CD8-positive, alpha-beta T cell (primary cell): ENCODE measurements at places on chromosomes 16 and 17.

- DNase-seq: no peak
Measured at GRCh38 chr16:11510178-11510973, 76.3 kb downstream of the LITAF start.

DNA sequence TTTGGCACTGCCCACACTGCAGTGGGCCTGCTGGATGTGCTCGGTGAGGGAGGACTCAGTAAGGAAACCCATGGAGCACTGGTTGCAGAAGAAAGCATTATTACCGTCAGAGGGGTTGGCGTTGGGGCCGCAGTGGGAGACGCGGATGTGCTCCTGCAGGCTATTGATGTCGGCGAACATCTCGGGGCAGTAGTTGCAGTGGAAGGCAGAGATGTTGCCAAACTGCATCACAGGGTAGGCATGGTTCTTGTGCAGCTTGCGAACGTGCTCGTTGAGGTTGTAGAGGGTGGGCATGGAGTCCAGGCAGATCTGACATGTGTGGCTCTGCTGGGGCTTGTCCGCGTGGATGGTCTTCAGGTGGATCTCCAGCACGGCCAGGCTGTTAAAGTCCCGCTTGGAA is 218.4 kb downstream of the ZNF423 start:
- no peak for DNase-seq

GRCh38 chr16:18983565-18984434 is at the start of gene TMC7:
Gene TMC7, plus strand, starts transcription at chr16:18983934. Its CDS starts 130 bp downstream, at chr16:18984064.
- no peak for DNase-seq

DNA sequence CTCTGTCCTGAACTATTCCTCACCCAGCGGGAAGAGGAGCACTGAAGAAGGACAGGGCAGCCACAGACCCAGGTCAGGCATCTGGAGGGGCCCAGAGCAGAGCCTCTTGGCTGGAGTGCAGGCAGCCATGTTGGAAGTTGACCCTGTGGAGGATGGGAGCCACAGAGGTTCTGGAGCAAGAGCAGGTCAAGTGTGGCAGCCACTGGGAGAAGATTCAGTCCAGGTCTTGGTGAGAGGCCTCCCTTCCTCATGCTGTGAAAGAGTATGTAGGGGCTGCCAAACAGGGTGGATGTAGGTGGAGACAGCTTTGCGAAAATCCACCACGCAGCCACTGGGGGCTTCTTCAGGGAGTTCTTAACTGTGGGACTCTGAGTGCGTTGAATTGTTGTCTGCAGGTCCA is 590 bp upstream of the CD79B start:
- DNase-seq: no peak

GRCh38 chr16:1751946-1752345 is 19.4 kb downstream of the NME3 start:
- no peak for DNase-seq

DNA sequence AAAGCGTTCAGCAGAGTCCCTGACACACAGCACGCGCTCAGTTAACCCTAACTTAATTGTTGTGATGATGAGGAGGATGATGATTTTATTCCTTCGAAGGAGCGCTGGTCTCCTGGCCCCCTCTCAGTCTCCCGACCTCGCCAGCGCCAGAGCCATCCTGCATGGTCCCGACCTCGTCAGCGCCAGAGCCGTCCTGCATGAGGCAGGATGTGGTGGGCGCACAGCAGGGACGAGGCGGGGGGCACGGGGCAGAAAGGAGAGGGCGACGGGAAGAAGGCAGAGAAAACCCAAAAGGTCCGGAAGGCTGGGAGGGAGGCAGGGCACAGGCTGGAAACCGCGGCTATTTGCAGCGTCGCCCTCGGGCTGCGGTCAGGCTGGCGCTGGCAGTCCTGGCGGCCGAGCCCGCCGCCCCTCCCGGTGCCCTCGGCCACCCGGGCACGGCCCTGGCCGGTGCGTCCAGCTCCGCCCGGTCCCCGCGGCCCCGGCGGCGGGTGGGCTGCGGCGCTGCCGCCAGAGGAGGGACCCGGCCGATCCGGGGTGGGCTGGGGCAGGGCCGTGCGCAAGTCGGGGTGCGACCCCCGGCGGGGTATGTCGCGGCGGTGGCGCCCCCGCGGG is 3.0 kb upstream of the TAC4 start:
- DNase-seq: peak; percentile 5

DNA sequence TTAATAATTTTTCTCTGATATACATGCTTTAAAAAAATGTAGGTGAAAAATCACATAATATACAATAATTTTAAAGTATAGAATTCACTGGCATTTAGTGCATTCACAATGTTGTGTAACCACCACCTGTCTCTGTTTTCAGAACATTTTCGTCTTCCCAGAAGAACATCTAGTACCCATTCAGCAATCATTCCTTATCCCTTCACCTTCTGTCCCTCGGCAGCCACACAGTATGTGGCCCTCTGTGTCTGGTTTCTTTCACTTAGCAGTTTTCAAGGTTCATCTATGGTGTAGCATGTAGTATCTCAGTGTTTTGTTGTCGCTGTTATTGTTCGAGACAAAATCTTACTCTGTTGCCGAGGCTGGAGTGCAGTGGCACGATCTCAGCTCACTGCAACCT is 33.6 kb downstream of the PRPSAP2 start:
- no peak for DNase-seq

GRCh38 chr17:20244671-20245070 is 222.7 kb downstream of the LGALS9B start:
- DNase-seq: no peak
